ENCODE measurements at places on chromosomes 5 and 9.

DNA sequence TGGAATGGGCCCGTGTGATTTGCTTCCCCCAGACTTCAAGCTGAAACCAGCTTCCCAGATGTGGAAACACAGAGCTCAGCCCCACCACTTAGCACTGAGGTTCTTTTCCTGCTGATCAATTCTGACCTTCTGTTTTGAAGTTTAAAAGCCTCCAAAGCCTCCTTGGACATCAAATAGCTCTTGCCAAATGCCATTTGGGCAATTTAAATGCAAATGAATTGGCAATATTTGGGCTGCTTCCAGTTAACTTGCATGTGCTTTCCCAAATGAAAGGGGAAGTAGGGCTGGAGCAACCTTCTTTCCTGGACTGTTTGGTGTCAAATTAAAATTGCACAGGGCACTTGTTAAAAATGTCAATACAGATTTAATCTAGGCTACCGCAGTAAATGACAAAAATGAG is 710.5 kb downstream of the TLR4 start:
- DNase-seq = no peak

GRCh38 chr9:86413971-86414880 is 60.0 kb upstream of the TUT7 start:
- DNase-seq = no peak

DNA sequence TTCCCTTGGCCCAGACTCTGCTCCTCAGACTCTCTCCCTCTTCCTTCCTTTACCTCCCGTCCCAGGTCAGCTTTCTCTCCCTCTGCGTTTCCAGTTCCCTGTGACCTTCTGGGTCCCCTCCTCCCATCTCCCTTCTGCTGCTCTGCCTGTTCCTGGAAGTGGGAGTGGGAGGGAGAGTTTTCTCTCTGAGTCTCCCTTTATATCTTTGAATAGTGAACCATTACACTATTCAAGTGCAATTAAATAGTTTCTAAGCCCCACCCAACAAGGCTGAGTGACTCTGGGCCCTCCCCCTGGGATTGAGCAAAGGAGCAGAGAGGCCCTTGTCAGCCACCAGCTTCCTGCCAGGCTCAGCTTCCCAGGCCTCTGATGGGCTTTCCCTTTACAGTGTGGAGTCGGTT is 34.8 kb downstream of the THBS4 start:
- no peak for DNase-seq

- DNase-seq = peak; percentile 58
Observed at GRCh38 chr5:136066661-136067271, 38.0 kb downstream of the TGFBI start.

DNA sequence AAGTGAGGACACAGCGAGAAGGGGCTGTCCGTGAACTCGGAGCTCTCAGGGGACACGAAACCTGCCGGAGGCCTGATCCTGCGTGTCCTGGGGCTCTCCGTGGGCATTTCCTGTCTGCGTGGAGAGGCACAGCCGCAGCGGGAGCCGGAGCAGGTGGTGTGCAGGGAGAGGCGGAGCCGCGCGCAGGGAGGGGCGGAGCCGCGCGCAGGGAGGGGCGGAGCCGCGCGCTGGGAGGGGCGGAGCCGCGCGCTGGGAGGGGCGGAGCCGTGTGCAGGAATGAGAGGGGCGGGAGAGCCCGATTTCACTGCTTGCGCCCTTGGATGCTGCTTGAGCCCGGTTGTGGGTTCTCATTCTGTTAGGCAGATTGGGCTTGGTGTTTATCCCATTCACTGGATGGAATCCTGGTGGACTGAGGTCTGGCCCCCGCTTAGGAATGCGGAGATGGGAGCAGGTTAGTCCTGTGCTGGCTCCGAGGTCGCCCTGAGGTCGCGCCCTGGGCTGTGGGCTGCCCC is 26.7 kb downstream of the NDUFS6 start:
- no peak for DNase-seq
